ENCODE measurements at places on chromosomes 2 and 18. TPM values are rescaled to one million over a fixed set of nuclear protein-coding genes. Genes with fewer than 3 reads are reported as not detected.

The UGT1A3 gene
- not detected for total RNA-seq

The ATP6V1B1 gene
- total RNA-seq, result not detected

GRCh38 chr2:100161945-100162620 is 19.7 kb upstream of the AFF3 start:
- DNase-seq, result no peak

GRCh38 chr18:53148123-53148522 is 808.1 kb downstream of the DCC start:
- DNase-seq, result no peak

- DNase-seq, result no peak
Observed at GRCh38 chr2:12352889-12353288, 363.8 kb upstream of the TRIB2 start.

GRCh38 chr18:75010278-75010677 is 198.7 kb downstream of the PTGR3 start:
- DNase-seq, result no peak

DNA sequence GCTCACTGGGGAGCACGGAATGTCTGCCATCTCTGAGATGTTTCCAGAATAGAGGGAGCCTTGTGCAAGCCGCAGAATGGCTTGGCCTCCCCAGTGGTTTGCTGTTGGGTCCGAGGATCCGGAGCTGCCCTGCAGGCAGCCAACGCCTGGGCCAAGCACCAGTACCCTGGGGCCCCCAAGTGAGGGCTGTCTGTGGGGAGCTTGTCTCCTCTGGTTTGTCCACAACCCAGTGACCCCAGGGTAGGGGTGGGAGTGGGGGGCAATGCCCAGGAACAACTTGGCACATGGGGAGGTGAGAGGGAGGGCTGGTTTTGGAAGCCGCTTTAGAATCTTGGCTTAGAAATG is 147.1 kb downstream of the CABLES1 start:
- no peak for DNase-seq

GRCh38 chr2:175312137-175312536 is 130.6 kb upstream of the ATP5MC3 start:
- DNase-seq, result no peak
